Epithelial cell of umbilical artery (primary cell): ENCODE measurements at places on chromosomes 11 and 22. TPM values are rescaled to one million over a fixed set of nuclear protein-coding genes. Genes with fewer than 3 reads are reported as not detected.

OR4D9 gene
- not detected in 2 replicates for total RNA-seq

PLAAT5 gene
- total RNA-seq, result not detected in 2 replicates

ASPHD2 gene
- 9.3 and 9.4 TPM in 2 replicates for total RNA-seq

NPAS4 gene
- total RNA-seq, result not detected in 2 replicates

LRRC32 gene
- 20.5 and 23.9 TPM in 2 replicates for total RNA-seq

RAG2 gene
- not detected in 2 replicates for total RNA-seq

MDK gene
- total RNA-seq, result 78.1 and 82.5 TPM in 2 replicates

CARNS1 gene
- 0.15 and 0.32 TPM in 2 replicates for total RNA-seq

ACAD8 gene
- 19.5 and 22.3 TPM in 2 replicates for total RNA-seq

TUBA8 gene
- total RNA-seq, result 6.5 and 6.8 TPM in 2 replicates

PIWIL4 gene
- 0.32 and 0.76 TPM in 2 replicates for total RNA-seq

RIMBP3B gene
- total RNA-seq, result not detected in 2 replicates

P2RX6 gene
- total RNA-seq, result under 0.01 and 0.30 TPM in 2 replicates

IL18 gene
- not detected in 2 replicates for total RNA-seq

FOLH1 gene
- 3.6 and 4.5 TPM in 2 replicates for total RNA-seq

KIF18A gene
- total RNA-seq, result 12.0 and 17.9 TPM in 2 replicates

HINFP gene
- 11.7 and 17.3 TPM in 2 replicates for total RNA-seq

KRTAP5-2 gene
- total RNA-seq, result not detected in 2 replicates

DEFB131B gene
- total RNA-seq, result not detected in 2 replicates

SESN3 gene
- total RNA-seq, result 0.61 and 0.65 TPM in 2 replicates

SPI1 gene
- total RNA-seq, result not detected in 2 replicates

OR52I2 gene
- total RNA-seq, result not detected in 2 replicates

MADD gene
- 12.3 and 17.2 TPM in 2 replicates for total RNA-seq

SLC22A6 gene
- total RNA-seq, result not detected in 2 replicates

WBP2NL gene
- under 0.01 and 0.15 TPM in 2 replicates for total RNA-seq

FAT3 gene
- under 0.01 TPM in 2 replicates for total RNA-seq

SLC5A1 gene
- total RNA-seq, result 0.32 TPM in 1 of 2 replicates, not detected in the other

DDTL gene
- 0.65 TPM in 1 of 2 replicates, not detected in the other for total RNA-seq

GSTT2B gene
- total RNA-seq, result 1.3 and 9.6 TPM in 2 replicates

ARHGAP8 gene
- total RNA-seq, result 0.65 TPM in 1 of 2 replicates, not detected in the other

CDC42EP1 gene
- 20.2 and 26.0 TPM in 2 replicates for total RNA-seq

OR52H1 gene
- not detected in 2 replicates for total RNA-seq

HPS5 gene
- 25.3 and 38.0 TPM in 2 replicates for total RNA-seq

OR52E8 gene
- total RNA-seq, result not detected in 2 replicates

SYT13 gene
- not detected in 2 replicates for total RNA-seq

FBLN1 gene
- total RNA-seq, result 2.3 and 14.3 TPM in 2 replicates

OR2AT4 gene
- not detected in 2 replicates for total RNA-seq

PDE2A gene
- total RNA-seq, result 1.4 and 5.5 TPM in 2 replicates

TMEM123 gene
- total RNA-seq, result 125 and 153 TPM in 2 replicates
